NCI-H2081 treated with DMSO at 0.1 percent for 48 hours (cell line): ENCODE measurements at places on chromosomes 16 and 17.

GRCh38 chr17:30534938-30535921 lies 58.0 kb downstream of the GOSR1 start:
- no peak for DNase-seq

DNA sequence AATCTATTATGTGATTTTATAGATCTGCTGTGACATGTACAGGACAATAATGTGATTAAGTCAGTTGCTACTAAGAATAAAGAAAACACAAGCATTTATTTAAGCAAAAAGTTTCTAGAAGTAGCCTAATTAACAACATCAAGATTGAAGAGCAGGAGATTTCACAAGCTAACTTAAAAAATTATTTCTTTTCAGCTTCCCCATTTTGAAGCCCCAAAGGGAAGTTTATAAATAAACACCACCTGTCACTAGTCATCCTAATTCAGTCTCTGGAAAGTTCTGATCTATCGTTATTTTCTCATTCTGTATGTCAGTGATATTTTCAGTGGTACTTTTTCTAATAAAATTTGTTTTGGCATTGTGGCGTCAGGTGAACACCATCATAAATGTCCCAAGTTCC lies 8.3 kb downstream of the CAPNS2 start:
- no peak for DNase-seq

DNA sequence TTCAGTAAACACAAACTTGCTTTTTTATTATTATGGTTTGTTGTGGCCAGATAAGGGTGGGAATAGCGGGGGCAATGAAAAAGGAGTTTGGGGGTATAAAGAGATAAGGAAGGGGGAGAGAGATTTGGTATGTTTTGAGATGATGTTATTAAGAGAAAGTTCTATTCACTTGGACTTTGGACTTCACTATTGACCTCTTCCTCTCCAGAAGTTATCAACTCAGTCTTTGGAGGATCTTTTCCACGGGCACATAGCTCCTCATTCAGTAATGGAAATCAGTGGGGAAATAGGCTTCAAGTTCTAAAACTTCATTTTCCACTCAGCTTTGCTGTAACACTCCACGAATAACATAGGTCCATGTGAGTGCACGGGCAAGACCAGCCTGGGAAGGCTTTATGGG lies 23.2 kb downstream of the PROCA1 start:
- no peak for DNase-seq

- no peak for DNase-seq
Observed at GRCh38 chr16:69188716-69189115, 1.8 kb downstream of the SNTB2 start.

DNA sequence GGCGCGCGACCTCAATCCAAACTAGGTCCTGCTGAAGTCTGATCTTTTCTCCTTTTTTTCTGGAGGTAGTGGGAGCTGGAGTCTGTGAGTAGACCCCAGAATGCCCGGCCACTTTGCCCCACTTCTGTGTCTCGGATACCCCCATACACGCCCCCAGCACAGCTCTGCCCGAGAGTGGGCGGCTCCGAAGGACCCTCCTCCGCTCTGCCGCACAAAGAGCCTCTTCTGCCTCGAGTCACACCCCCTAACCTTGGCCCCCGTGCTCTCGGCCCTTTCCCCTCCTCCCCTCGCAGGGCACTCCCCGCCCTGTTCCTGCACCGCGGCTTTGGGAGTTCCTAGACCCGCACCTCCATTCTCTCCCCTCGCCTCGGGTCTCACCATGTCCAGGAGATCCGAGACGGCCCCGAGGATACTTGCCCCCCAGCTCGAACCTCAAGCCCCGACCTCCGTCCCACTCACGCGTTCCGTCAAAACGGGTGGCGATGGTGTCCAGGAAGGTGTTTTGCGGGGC lies 476 bp downstream of the KCNH4 start:
- no peak for DNase-seq

DNA sequence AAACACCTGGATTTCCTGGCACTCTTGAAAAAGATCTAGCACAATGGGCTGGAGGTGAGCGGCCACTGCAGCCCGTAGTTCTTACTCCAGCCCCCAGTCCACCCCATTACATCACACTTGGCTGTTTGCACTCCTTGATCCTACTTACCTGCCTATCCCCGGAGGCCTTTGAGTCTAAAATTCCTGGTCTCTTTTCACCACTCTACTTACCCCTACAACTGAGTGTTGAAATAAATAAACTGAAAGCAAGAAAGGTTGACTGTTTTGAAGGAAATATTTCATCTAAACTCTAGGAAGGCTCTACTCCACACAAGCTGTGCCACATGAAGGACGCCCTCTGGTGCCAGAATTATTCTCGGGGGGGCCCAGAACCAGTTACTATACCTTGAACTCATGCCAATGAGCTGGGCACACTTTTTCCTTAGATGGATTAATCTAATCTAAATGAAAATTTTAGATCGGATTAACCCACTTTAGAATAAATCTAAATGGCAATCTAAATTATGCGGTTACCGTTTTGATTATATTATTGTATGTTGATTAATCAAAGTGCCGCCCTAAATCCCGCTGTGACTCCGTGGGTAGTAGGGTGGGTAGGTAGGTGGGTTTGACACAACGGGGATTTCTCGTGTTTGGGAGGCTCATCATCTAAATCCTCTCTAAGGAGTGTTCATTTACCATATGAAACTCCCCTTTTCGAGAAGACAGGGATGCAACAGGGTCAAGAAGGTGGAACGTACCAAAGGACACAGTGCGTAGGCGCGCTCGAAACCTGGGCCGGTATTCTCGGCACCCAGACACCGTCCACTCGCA lies 651 bp upstream of the EIF1 start:
- DNase-seq, result peak; percentile 62

GRCh38 chr17:48871035-48871550 lies 21.5 kb upstream of the ATP5MC1 start:
- no peak for DNase-seq

- DNase-seq, result no peak
Observed at GRCh38 chr17:17320188-17320910, 17.2 kb downstream of the NT5M start.

- no peak for DNase-seq
Observed at GRCh38 chr16:68076560-68076959, 8.6 kb upstream of the NFATC3 start.

GRCh38 chr16:66405057-66405783 lies 21.9 kb upstream of the BEAN1 start:
- DNase-seq, result no peak

DNA sequence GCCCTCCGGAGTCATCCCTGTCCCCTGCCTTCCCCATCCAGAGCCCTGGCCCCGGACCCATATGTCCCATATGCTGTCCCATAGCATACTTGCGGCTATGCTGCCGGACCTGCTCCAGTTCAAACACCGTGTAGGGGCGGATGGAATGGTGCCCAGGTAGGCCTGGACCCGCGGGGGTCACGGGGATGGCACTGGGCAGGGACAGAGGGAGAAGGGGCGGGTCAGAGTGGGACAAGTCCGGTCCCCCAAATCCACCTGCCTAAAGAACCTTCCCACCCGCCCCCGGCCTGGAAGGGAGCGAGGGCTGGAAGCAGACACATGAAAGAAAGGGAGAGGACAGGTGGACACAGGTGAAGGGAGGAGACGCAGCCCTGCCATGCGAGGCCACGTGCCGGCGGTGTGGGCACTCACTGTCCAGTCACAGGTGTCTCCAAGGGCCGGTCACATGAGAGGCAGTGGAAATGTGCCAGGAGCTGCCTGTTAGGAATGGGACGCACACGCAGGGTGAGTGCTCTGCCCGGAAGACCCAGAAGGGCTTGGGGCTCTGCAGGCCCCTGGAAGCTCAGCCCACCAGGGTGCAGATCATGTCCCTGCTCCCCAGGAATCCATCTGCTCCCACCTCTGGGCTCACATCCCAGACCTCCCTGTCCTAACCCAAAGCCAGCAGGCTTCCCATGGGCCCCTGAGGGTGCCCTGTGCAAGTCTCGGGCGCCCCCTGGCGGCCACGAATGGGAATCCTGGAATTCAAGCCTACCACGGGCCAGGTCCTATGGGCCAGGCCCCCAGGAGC lies 14.0 kb downstream of the UBALD2 start:
- DNase-seq, result no peak

DNA sequence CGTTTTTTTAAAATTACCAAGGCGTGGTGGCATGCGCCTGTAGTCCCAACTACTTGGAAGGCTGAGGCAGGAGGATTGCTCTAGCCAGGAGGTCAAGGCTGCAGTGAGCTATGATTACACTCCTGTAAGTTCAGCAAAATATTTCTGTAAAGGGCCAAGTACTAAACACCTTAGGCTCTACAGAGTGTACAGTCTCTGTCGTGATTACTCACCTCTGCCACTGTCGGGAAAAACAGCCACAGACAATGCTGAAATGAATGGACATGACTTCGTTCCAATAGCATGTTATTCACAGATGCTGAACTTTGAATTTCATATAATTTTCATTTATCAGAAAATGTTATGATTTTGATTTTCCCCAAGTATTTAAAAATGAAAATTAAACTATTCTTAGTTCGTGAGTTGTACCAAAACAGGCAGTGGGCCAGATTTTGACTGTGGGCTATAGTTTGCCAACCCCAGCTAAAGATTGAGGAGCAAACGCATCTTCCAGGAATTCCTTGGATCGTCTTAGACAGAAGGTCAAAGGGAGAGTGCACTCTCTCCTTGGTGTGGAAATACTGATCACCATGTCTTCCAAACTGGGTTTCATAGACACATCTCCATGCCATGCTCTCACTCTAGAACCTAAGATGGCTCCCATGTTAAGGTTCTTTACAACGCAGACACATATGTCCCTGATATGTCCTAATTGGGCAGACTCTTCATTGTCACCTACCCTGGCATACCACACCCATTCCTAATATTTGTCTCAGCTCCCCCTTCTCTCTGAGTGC lies 89.5 kb downstream of the MARF1 start:
- DNase-seq, result no peak

DNA sequence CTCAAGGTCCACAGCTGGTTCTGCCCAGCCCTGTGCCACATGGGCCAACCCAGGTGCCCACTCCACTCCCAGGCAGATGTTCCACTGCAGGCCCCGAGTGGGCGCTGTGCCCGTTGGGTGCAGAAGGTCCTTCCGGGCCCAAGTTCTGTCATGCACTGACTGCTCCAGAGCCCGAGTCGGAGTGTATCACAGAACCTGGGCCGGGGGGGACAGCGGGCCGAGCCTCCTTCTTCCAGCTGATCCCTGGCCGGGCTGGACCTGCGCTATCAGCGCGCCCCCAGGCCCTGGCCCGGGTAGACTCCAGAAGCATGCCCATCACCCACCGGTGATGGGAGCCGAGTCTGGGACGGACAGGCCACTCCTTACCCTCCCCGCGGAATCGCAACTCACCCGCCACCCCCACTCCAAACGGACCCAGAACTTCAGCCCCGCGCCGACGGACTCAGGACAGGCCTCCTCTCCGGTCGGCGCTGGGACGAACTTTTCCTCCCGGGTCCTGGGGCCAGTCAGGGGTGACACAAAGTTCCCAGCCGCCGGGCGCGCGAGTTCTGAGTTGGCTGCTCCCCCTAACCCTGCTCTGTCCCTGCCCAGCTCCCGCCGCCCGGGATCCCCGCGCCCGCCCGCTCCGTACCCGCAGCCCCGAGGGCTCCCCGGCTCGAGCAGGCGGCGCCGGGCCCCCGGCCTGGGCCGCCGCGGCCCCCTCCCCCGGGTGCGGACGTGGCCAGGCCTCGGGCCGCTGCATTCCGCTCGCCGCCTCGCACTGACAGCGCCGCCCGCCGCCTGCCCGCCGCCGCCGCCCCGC lies at the start of gene COPZ2:
Gene COPZ2, minus strand, starts transcription at position 762 of the 802 bp plus-strand sequence. Its CDS starts 20 bp downstream, at position 742.
- DNase-seq, result no peak

DNA sequence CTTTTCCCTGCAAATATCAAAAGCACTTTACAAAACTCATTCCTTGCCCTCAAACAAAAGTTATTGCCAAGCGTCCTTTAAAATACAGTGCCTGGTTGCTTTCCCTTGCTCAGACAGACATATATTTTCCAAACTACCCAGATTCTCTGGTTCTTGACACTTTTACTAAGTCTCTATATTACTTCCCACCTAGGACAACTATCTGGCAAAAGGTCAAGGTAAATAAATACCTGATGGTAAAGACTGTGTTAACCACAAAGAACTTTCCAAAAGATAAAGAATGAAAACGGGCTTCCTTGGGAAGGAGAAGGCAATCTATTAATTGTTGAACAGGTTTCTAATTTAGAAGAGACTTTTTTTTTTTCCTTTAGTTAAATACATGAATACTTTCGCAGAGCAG lies 1.9 kb downstream of the HS3ST3A1 start:
- no peak for DNase-seq

GRCh38 chr17:10748531-10749181 lies 18.8 kb upstream of the TMEM220 start:
- DNase-seq, result no peak

- no peak for DNase-seq
Observed at GRCh38 chr17:2042933-2043332, 1.1 kb downstream of the OVCA2 start.

GRCh38 chr16:81571592-81572385 lies 127.2 kb downstream of the CMIP start:
- no peak for DNase-seq

DNA sequence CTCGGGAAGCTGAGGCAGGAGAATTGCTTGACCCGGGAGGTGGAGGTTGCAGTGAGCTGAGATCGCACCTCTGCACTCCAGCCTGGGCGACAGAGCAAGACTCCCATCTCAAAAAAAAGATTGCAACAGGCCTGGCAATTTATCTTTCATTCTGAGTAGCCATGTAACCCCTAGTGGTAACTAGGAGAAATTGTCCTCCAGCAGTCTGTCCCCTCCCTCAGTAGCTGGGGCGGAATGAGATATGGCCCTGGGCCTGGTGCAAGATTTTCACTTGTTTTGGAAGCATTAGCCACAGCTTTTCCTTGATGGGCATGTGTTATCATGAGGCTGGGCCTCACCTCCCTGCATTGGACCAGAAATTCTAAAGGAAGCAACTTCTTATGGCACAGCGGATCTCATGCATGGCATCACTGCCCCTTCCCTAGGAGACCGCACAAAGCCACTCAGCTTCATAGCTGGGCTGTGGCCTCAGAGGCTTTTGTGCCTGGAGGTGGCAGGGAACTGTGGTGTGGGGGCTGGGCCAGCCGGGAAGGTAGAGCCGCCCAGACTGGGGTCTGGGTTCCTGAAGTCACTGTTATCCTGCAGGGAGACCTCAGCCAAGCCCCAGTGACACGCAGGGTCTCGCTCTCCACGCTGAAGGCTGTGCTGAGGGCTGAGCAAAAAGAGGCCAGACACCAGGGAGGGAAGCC lies 13.4 kb downstream of the NATD1 start:
- DNase-seq, result no peak

DNA sequence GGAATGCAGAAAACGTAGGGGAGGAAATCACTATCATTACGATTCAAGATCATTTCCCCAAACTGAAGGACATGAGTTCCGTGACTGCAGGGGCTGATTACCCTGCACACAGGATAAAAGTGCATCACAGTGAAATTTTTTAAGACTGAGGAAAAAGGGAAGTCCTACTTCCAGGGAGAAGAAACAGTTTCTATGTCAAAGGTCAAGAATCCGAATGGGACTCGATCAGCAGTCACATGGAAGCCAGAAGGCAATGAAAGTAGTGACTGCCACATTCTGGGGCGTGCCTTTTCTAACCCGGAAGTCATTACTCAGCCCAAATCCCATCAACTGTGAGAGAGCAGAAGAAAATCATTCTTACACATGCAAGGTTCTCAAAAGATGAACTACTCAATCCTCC lies 12.1 kb downstream of the ZZEF1 start:
- DNase-seq, result no peak

DNA sequence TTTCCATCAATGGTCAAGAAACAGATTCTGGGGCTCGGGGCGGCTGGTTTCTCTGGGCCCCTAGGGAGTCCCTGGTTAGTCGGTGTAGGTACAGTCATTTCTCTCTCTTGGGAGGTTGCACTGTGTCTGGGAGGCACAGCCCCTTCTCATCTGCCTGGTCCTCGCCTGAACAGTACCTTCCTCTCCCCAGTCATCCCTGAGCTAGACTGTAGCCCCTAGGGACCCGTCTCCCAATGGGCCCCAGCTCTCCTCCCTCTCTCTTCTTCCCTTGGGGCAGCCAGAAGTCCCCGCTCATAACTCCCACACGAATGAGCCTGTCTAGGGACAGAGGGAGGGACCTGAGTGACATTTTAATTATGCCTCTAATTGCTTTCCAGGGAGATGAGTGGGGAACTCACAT lies 20.2 kb upstream of the CPSF4L start:
- no peak for DNase-seq
